ENCODE measurements at places on chromosomes 1 and 21.

GRCh38 chr21:44907966-44908895 is 12.5 kb downstream of the ITGB2 start:
- no peak for DNase-seq

DNA sequence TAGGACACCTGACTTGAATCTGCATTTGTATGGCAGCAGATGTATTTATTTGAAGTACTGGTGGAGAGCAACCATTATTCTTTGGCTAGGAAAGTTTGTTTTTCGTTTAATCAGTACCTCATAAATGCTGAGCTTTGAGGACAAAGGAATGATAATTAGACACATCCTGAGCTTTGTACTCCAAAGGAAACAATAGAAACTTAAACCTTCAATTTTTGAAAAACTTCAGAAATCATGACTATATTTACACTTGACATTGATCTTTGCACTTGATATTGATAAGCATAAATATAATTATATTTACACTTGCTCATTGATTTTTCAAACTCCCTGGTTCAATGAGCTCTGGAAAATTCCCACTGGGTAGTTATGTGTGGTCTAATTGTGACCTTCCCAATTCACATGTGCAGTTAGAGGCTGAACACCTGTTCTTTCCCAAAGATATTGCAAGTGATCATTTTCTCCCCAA is 10.7 kb downstream of the PATJ start:
- no peak for DNase-seq

- DNase-seq = no peak
Observed at GRCh38 chr1:244778344-244778743, 57.1 kb upstream of the COX20 start.

- no peak for DNase-seq
Observed at GRCh38 chr1:206770531-206771337, at the start of gene IL19. Gene IL19 (plus strand): TSS chr1:206770773. CDS start chr1:206836663, 65,890 bp downstream.

DNA sequence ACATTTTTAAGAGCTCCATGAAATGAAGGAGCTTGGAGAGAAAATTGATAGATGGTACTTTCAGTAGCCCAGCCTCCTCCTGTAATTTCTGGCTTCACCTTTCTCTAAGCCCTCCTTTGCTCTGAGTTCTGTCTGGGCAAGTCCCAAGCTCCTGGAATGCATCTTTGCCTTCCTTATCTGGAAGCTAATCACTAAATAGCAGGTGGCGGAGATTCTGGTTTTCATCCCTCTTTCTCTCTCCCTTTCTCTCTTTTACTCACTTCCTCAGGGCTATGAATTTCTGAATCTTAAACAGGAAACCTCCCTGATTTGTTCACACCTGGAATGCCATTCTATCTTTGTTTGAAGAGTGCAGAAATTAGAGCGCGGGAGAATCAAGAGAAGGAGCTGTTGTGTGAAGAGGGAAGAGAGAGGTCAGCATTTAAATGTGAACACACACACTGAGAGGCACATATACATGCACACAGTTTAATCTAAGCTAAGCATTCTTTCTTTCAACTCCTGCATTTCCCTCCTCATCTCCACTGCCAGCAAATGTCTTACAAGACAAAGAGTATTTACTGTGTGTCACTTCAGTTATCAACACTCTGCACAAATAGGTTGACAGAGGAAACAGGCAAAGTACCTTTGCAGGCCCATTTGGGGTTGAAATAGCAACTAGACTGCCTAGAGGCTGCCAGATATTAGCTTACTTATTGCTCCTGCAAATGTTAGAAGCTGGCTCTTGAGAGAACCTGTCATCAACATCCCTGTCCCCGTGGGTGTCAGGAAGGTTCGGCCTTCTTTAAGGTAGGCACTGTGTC is 199.4 kb upstream of the CAMK1G start:
- DNase-seq = no peak

GRCh38 chr1:187645651-187646050 is 816.9 kb downstream of the PLA2G4A start:
- no peak for DNase-seq

DNA sequence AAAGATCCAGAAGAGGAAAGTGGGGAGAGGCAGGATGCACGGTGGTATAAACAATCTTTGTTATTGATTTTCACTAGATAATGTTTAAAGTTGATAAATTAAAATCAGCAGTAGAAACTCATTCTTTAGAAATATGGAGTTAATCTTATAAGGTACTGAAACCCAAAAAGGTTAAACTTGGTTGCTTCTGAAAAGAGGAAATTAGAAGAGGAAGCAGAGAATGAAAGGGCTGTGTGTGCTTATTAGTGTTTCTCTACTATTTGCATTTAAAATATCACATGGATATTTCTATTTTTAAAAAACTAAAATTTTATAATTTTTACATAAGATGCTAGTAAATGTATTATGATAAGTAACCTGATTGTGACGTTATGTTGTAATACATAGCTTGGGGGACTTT is 24.4 kb downstream of the C1orf141 start:
- no peak for DNase-seq

GRCh38 chr1:99955375-99955774 is 14.4 kb upstream of the SLC35A3 start:
- no peak for DNase-seq

All from HEK293T (cell line).